ENCODE measurements at places on chromosomes 6 and 20.

GRCh38 chr20:35643045-35643444 is 21.7 kb downstream of the CPNE1 start:
- DNase-seq = no peak

- DNase-seq = no peak
These were observed 48.5 kb downstream of the FYN start for GRCh38 chr6:111824608-111825337.

- DNase-seq = no peak
These were observed 78.6 kb downstream of the INSM1 start for GRCh38 chr20:20446425-20447015.

DNA sequence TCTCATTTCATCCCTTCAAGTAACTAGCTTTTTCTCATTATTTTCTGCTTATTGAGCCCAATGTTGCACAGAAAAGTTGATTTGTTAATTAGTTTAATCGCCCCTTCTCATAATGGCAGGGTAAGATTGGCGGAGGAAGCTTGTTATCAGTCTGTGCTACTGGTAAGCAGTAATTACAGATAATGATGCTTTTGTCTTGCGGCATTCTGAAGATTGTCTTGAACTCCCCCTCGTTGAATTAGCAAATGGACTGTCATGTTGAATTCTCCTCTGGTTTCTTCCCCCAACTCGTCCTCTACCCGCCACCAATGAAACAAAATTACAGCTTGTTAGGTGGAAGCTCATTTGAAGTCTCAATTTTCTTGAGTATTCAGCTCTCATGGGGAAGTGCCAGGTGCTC is 39.4 kb downstream of the PRDM13 start:
- no peak for DNase-seq

- peak; percentile 30 for DNase-seq
These were observed 102.5 kb upstream of the IYD start for GRCh38 chr6:150266309-150266708.

DNA sequence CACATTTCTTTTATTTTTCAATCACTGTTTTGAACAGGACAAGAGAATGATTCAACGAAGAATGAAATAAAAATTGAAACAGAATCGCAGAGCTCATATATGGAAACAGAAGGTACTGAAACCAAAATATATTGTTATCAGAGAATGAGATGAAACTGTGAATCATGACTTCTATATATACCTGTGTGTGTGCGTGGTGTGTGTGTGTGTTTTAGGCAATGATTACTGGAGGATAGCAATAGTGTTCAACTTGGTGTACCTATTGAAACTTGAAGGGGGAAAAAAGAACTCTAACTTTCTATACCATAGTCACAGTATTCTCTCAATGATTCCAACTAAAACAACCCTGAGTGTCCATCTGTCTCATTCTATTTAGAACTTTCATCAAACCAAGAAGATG is 586.6 kb downstream of the KIF16B start:
- no peak for DNase-seq

- peak; percentile 33 for DNase-seq
These were observed 92.9 kb downstream of the SHLD1 start for GRCh38 chr20:5843054-5843592.

DNA sequence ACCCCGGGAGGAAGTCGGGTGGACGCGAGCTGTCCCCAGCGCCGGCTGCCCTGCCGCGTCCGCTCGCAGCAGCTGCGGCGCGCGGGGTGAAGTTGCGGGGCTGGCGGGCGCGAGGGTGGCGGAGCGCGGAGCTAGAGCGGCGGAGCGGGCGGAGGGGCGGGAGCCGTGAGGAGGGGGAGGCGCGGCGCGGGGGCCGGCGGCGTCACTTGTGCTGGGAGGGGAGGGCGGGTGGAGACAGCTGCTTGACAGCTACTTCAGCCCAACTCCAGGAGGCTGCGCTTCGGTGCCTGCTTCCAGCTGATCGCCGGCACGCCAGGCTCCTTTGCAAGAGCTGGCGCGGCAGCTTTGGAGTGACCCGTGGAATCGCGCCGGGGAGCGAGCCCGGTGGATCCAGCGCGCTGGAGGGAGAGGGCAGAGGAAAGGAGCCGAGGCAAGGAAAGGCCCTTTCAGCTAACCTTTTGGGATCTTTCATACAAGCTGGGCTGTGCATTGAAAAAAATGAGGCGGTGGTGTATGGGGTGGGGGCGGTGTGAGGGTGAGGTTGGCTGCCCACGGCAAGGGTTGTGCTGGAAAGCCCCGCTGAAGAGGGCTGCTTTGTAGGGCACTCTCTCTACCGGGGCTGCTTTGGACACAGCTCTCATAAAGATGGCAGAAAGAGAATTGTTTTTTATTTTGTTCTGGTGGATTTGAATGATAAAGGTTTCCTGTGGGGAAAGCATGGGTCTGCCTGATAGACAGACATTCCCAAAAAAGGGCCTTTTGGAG is 24.6 kb downstream of the RIPOR2 start:
- peak; percentile 53 for DNase-seq

- DNase-seq = no peak
These were observed 417.5 kb downstream of the EYS start for GRCh38 chr6:65289491-65289890.

GRCh38 chr6:127832381-127832780 is 68.5 kb downstream of the THEMIS start:
- peak; percentile 27 for DNase-seq

GRCh38 chr6:162157167-162157870 is 570.2 kb downstream of the PRKN start:
- no peak for DNase-seq

- DNase-seq = no peak
These were observed 108.1 kb upstream of the TRAF3IP2 start for GRCh38 chr6:111713811-111714210.

DNA sequence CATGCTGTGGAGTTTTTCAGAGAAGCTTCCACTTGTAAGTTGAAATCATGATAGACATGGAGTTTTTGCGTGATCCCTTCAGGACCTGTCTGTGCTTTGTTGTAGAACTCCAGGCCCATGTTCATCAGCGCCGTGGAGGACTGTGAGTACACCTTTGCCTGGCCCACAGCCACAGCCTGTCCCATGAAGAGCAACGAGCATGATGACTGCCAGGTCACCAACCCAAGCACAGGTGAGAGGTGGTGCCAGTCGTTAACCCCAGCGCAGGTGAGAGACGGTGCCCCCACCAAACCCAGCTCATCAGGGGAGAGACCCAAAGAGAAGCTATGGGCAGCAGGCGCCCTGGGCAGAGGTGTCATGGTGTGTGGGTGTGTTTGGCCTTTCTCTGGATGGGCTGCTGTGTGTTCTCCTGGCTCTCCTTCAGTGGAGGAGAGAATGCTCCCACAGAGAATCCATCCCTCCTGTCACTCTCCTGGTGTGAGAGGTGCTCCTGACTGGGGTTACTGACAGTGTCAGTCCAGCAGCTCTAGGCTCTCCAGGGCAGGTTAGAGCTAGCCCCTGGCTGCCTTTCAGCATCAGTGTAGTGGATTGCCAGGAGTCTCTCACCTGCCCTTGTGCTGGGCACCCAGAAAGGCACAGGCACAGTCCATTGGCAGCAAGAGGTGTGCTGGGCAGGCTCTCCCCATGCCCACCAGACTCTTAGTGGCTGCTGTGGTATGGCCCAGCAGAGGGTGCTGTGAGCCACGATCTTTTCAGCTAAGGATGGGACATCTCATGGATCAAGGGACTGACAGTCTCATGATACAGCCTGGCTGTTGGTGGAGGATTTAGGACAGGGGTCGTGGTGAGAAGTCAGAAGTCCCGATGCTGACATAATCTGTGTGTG is 49.6 kb upstream of the SLC22A1 start:
- peak; percentile 11 for DNase-seq

GRCh38 chr6:46044881-46045617 is 29.4 kb upstream of the CLIC5 start:
- peak; percentile 69 for DNase-seq

DNA sequence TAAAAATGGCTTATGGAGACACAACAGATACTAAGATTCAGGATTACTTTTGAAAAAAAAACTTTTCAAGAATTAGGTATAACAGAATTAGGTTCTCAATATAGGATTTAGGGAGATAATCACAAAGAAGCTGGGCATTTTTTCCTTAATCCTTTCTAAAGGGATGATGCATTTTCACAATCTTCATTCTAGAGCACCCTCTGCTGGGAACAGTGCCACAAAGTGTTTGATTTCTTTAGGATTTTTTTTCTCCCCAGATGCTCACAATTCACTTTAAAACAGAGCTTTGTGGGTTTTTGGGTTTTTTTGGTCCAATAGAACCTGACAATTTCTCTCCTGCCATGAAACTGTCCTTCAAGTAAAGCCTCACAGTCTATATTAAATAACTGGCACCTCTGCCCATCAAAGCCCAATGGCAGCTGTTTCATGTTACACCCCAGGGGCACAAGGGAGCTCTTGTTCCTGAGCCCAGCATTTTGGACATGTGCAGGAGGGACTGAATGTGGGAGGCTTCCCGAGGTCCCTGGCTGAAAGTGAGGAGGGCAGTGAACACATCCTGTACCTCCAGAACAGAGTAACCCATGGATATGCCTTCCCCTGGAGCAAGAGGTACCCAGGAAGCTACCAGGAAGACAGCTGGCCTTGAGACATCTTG is 39.7 kb downstream of the PREP start:
- peak; percentile 54 for DNase-seq

- no peak for DNase-seq
These were observed 769 bp upstream of the PDYN start for GRCh38 chr20:1994627-1995026.

DNA sequence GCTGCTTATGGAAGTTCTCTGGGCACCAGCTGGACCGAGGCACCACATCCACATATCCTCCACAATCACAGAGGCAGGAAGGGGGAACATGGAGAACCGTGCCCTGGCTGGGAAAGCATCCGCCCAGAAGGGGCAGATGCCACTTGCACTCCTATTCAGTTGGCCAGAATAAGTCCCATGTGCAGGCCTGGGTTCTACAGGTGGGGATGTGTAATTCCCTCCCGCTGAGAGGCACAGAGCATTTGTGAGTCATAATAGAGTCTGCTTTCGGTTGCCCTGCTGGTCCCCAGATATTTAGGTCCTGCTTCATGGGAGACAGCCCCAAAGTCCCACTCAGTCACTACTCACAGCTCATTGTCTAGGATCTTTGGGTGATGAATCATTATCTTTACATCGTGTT is 104.0 kb downstream of the PHACTR3 start:
- DNase-seq = no peak

GRCh38 chr6:169289619-169290339 is 36.1 kb upstream of the THBS2 start:
- peak; percentile 54 for DNase-seq

Measured in AG10803 (cell line).